ENCODE measurements at places on chromosomes 7 and 10.

DNA sequence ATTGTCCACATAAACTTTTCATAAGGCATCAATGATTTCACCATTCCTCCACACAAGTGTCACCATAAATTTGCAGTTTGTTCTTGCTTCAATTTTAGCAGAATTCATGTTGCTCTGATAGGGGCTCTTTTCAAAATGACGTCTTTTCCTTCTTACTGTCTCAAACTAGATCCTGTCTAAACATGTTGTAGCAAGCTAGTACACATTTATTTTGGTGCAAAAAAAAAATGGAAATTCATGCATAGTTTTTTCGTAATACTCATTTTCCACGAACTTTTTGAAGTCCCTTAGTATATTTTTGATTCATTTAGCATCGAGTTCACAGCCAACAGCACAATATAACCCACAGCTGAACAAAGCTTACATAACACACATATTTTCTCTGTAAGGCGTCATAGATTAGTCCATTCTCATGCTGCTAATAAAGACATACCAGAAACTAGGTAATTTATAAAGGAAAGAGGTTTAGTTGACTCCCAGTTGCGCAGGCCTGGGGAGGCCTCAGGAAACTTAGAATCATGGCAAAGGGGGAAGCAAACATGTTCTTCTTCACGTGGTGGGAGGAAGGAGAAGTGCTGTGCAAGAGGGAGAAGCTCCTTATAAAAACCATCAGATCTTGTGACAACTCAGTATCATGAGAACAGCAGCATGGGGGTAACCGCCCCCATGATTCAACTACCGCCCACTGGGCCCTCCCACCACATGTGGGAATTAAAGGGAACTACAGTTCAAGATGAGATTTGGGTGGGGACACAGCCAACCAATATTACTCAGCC is 301.5 kb downstream of the CCDC3 start:
- DNase-seq = no peak

DNA sequence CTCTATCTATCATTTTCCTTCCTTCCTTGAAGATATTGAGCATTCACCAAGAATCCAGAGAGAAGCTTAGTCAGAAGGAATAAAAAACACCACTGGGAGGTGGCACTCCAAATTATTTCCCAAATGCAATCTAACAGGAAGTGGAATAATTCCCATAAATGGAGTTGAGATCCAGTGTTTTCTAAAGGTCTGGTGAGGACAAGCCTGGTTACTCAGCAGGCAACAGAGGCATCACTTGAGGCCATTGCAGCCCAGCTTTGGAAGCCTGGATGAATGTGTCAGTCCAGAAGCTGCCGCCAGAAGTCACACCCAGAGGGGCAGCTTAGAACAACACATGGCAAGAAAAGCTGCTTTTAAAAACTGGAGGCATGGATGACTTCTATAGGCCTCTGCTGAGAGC is 288.9 kb upstream of the KLF6 start:
- DNase-seq = no peak

DNA sequence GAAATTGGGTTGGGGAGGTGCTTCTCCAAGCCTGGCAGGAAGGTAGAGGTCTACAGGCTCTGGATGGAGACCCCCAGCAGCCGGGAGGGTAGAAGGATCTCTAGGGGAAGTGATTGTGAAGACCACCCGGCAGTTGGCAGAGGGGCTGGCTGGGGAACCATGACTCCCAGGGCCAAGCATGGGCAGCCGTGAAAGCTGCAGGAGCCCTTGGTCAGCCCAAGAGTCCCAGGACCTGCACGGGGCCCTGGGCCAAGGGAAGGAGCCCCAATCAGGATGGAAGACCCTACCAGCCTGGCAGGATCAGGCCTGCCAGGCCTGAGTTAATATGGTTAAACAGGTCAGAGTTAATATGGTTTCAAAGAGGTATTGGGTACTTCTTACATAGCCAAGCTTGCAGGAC is 126.3 kb upstream of the NANOS1 start:
- DNase-seq = no peak

GRCh38 chr10:69894156-69894555 is 92.5 kb downstream of the COL13A1 start:
- DNase-seq = no peak

DNA sequence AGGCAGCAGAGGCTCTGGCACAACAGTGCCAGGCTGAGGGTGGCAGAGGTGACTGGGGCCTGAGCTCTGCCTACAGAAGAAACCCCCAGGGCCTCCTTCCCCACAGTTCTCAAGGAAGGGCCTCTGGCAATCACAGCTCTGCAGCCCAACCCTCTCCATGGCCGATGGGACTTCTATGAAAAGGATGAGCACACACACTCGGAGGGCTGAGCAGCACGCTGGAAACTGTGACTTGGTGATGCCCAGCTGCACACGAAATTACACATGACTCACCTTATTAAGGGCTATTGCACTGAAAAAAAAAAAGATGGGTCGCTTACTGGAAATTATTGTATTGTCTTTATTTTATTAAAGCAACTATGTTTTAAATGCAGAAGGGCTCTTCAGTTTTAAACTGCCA is 42.9 kb upstream of the LRRC18 start:
- DNase-seq = no peak

DNA sequence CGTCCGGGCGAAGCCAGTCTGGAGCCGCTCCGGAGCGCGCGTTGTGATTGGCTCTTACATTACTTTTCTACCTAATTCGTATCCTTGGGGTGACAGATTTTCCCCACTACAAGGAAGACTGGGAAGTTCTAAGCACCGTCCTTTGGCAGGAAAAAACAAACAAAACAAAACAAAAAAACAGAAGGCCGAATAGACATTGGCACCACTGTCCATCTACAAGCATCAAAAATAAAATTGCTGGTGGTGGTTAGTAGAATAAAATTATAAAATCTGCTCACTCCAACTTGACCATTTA is 651 bp upstream of the SKAP2 start:
- no peak for DNase-seq

DNA sequence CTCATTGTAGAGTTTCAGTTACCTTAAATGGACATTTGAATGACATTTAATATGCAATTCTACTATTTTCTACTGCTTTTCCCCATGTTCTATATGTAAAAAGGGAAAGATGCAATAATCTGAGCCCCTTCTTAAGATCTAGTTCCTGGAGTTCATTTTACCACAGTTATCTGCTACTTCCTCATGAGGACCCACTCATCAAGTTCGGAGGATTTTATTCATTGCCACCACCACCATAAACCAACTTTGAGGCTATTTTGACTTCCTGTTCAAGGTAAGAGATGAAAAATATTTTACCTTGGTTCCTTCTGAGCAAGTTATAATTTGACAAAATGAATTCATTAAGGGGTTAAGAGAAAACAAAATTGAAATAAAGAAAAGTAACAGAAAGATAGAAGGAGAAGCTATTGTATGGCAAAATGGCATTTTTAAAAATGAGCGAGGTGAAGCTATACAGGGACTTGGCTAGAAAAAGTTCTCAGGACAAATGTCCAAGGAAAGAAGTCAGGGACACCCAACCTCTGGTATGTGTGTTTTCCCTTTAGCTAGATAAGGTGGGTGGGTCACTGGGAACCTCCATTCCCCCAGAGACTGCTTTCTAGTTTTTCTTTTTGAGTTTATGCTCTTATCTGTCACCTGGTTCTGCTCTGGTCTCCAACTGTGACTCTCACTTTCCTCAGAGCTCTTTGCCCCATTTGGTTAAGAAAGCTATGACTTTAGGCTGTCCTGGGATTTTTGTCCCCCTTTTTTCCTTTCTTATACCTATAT is 14.9 kb upstream of the FAM3C start:
- DNase-seq = no peak

DNA sequence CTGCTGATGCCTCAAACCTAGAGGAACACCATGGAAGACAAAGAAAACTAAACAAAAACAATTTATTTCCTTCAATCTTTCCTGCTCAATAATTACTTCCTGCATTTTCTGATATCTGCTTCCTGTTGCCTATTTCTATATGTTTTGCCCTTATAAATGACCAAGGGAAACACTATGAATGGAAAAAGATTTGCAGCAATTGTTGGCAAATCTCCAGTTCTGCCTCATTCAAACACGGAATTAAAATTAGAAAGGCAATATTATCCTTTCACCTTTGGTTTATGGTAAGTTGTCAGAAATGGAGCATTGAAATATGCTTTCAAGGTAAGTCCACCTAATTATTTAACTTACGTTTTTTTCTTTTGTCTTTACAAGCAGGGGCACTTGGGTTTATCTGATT is 552.2 kb upstream of the ANKRD30A start:
- no peak for DNase-seq

- no peak for DNase-seq
These were observed 48.1 kb upstream of the BMS1 start for GRCh38 chr10:42734536-42734935.

DNA sequence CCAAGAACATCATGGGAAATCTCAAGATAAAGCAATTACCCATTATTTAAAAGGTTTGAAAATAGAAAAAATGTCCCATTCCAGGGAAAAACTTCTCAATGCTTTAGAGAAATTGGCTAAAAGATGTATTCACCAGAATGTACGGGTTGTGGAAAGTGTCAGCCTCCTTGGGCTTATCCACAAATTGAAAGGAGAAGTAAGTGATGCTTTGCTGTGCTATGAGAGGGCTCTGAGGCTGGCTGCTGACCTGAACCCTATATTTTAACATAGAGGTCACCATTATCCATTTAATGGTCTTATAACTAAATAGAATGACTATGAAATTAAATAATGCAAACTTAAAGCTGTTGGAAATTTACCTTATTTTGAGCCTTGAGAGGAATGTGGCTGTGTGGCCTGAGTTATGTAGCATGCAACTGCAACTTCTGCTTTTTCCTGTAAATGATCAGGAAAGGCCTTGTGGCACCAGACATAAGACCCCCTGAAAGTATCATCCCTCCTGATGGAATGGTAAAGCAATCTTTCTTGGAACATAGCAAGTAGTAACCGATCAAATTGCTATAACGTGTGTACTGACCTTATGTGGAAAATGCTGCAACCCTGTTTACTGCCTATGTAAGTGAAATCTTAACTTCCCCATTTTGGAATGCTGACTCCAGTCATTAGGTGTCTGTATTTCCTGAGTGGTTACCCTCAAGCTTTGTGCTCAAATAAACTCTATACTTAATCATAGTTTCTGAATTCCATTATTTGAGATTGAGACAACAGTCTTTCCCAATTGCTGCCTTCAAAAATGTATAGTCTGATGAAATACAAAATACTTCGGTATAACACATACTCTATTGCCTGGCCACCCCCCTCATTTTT is 6.9 kb downstream of the IFIT1B start:
- no peak for DNase-seq

DNA sequence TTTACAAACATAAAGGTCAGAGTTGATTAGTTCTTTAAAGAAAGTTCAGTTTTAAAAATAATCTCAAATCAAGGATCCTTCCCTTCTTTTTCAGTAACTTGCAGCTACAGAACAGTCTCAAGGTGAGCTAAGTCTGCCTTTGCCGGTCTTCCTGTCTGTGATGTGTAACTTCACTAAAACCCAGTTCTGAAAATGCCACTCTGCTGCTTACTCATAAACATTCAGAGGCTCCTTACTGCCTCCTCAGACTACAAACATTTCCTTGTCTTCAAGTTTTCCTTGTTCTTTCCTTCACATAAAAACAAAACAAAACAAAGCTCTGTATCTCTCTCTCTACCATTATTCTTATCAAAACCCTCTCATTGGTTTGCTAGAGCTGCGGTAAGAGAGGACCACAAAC is 128.7 kb downstream of the ETV1 start:
- DNase-seq = no peak

GRCh38 chr10:71371750-71372166 is 25.0 kb upstream of the CDH23 start:
- no peak for DNase-seq

DNA sequence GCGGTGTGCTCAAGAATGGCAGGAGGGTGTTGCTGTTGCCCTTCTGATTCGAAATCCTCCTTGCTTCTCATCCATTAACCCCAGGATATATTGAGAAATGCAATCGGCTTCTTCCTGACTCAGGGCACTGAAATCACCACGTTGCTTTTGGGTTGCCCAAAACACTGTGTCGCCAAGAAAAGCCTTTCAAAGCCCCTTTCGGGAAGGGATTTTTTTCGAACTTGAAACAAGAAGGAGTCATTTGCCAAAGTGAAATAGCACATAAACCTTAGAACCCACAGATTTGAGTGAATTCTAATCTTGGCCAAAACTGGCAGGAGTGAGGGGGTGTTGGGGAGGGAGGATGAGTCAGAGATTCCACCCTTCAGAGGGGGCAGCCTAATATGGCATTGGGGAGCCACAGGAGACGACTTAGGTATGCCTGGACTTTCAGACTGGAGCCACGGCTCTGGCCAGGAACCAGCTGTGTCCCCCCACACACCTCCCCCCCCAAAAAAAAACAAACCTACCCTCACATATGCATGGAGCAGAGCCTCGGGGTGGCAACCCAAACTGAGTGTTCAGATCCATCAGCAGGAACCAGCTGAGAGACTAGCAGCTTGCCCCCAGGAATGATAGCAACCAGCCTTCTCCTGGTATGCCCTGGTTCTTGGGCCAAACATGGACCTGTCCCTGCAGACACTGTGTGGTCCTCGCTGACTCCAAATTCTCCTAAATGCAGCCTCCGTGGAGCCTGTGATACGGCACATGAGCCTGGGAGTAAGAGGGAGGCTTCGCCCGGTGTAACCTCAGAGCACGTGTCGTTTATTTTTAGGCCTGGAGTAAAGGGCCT is 138.4 kb downstream of the FGFR2 start:
- no peak for DNase-seq

- DNase-seq = no peak
These were observed 130.3 kb downstream of the CD36 start for GRCh38 chr7:80768756-80769155.

GRCh38 chr10:77771450-77771849 is 133.8 kb upstream of the KCNMA1 start:
- no peak for DNase-seq

DNA sequence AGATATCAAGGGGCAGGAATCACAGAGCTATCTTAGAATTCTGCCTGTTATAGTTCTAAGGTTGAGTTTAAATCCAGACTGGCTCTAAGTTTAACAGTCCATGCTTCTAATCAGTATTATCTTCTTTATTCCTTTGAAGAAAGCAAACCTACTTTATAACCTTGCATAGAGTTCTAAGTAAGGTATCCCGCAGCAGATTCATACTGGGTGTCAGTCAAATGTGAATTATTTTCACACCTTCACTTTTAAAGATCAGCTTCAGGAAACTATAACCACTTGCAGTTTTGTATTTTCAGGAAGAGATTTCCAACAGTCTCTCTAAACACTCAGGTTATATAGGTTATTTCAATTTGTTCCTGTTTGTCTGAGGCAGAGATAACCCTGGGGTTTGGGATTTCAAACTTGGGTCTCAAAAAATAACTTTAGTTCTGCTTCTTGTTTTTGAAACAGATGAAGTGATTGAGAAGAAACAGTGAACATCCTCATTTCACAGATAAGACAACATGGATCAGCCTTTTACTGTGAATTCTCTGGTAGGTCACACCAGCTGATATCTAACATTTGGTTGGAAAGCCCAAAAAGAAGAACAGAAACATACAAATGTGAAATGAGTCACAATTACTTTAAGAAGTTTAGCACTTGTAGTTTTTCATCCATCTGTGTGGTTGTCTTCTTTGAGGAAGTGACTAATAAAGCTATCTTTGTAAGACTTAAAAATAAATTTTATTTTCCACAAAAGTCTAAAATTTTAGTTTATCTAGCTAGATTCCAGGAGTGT is 21.4 kb downstream of the STAMBPL1 start:
- DNase-seq = no peak

GRCh38 chr10:6669269-6669859 is 89.3 kb upstream of the PRKCQ start:
- DNase-seq = no peak

GRCh38 chr10:78178940-78179339 is 145.3 kb downstream of the RPS24 start:
- no peak for DNase-seq

GRCh38 chr7:145106001-145106400 is 270.1 kb upstream of the TPK1 start:
- DNase-seq = no peak
